ENCODE measurements at places on chromosomes 5 and 9.

- DNase-seq: peak; percentile 96
These were observed 71.4 kb downstream of the RALGPS1 start for GRCh38 chr9:126985870-126986498.

DNA sequence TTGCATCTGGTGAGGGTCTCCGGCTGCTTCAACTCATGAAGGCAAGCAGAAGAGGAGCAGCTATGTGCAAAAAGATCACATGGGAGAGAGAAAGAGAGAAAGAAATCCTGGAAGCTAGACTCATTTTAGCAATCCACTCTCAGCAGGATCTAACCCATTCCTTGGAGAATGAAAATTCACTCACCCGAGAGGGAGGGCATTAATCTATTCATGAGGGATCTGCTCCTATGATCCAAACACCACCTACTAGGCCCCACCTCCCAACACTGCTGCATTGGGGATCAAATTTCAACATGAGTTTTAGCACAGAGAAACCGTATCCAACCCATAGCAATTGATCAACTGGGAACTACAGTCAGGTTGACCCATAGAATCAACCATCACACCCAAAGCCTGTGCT is 98.1 kb upstream of the SV2C start:
- DNase-seq: no peak

DNA sequence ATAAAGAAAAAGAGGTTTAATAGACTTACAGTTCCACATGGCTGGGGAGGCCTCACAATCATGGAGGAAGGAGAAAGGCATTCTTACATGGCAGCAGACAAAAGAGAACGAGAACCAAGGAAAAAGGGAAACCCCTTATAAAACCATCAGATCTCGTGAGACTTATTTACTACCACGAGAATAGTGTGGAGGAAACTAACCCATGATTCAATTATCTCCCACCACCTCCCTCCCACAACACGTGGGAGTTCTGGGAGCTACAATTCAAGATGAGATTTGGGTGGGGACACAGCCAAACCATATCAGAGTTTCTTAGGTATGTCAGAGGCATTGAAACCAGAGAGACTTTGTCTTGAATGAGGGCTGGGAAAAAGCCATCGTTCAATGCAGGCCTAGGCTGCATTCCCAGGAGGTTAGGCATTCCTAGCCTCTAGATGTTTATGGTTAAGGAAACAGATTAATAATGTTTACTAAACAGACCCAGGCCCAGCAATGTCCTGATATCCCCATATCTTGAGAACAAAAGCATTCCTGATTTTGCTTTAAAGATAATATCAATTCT is 7.5 kb upstream of the PAIP1 start:
- no peak for DNase-seq

DNA sequence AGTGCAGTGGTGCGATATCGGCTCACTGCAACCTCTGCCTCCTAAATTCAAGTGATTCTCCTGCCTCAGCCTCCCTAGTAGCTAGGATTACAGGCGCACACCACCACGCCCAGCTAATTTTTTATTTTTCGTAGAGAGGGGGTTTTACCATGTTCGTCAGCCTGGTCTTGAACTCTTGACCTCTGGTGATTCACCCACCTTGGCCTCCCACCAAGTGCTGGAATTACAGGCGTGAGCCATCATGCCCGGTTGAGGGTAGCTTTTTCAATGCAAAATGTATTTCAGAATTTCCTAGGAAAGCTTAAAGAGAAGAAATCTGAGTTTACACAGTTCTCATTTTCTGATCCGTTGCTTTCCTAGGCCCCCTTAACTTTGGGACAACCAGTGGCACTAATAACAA is 15.7 kb downstream of the BDP1 start:
- no peak for DNase-seq

DNA sequence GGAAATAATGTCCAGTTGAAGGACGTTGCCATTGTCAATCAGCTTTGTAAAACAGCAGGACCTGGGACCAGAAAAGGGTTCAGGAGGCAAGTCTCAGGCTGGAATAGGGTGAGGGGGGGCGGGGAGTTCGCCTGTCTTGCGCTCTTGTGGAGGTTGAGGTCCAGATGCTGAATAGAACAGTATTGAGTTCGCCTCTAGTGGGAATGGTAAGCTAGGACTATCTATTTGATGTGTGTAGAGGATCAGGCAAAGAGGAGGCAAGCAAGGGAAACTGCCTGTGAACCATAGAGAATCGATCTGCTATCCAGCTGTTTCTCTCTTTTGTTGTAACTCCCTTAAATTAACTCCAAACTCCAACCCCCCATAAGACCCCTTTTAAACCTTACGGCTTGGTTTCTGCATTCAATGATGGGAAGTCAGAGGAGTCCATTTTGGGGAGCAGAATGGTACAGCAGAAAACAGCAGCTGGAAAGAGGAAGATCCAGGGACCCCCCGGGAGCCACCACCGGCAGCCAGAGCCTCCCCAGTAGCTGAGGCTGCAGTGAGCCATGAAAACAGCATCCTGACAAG is 133.7 kb downstream of the SLC28A3 start:
- DNase-seq: no peak

DNA sequence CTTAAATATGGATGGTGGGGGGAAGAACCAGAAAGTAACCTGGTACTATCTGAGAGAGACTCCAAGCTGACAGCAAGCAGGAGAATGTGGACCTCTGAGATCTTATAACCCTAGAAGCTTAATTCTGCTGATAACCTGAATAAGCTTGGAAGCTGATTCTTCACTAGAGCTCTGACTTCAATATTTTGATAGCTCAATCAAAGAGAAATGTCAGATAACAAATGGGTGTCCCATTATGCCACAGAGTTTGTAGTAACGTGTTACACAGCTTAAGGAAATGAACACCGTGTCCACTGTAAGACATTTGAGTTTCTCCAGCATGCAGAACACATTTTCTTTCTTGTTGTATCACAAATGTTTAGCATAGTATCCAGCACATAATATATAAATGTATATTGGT is 626.7 kb downstream of the CDH12 start:
- DNase-seq: no peak

- no peak for DNase-seq
These were observed 39.8 kb upstream of the TLE1 start for GRCh38 chr9:81729135-81729534.

- DNase-seq: no peak
These were observed 279.2 kb upstream of the IRX2 start for GRCh38 chr5:3030511-3031165.

DNA sequence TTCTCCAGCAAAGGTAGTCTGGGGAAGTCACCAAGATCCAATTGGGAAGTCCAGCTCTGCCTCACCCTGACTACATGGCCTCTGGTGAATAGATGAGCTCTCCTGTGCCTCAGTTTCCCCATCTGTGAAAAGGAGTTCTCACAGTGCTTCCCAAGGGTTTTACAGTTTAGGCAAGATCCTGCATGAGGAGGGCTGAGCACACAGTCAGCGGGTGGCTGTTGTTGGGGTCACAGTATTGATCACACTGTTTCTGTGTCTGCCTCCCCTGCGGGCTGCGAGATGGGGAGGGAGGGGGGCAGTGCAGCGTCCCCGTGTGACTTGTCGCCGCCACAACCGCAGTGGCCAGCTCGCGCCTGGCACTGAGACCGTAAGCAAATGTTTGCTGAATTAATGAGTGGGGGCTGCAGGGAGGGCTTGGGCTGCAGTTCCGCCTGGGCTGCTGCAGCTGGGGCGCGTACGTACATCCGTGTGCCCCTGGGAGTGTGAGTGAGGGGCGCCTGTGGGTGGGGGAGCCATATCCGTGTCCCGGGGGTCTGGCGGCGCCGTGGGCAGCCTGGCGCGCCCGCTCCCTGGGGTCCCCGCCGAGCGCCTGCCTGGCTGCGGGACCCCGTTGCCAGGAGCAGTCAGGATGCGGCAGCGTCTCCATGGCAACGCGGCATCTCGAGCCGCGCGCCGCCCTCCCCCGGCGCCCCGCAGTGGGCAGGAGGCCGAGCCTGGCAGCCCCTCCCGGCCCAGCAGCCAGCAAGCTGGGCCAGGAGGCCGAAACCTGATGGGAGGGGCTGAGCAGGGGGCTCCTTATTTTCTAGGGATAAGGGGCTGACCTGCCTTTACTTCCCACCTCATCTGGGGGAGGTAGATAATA is 31.4 kb upstream of the PSD2 start:
- no peak for DNase-seq
